ENCODE measurements at places on chromosomes 6 and 20.

GRCh38 chr6:3324262-3324942 is 65.7 kb downstream of the PSMG4 start:
- peak; percentile 50 for DNase-seq

DNA sequence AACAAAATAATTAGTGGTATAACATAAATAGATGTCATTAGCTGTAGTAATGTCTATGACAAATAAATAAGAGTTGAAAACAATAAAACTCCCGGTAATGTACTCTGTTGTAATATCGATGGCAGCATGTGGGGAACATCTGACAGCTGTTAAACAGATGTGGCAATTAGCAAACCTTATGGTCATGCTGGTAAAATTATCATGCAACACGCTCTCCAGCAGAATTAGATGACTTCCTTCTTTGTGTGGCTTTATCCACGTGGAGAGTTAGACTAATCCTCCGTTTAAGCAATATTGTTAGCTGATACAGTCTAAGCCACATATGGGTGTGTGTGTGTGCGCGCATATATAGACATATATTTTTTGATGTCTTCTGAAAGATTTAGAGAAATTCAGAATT is 77.7 kb upstream of the ZFP64 start:
- DNase-seq: no peak

GRCh38 chr6:169867751-169868191 is 116.3 kb downstream of the ERMARD start:
- no peak for DNase-seq

GRCh38 chr6:13702809-13703302 is 8.8 kb downstream of the RANBP9 start:
- DNase-seq: no peak

DNA sequence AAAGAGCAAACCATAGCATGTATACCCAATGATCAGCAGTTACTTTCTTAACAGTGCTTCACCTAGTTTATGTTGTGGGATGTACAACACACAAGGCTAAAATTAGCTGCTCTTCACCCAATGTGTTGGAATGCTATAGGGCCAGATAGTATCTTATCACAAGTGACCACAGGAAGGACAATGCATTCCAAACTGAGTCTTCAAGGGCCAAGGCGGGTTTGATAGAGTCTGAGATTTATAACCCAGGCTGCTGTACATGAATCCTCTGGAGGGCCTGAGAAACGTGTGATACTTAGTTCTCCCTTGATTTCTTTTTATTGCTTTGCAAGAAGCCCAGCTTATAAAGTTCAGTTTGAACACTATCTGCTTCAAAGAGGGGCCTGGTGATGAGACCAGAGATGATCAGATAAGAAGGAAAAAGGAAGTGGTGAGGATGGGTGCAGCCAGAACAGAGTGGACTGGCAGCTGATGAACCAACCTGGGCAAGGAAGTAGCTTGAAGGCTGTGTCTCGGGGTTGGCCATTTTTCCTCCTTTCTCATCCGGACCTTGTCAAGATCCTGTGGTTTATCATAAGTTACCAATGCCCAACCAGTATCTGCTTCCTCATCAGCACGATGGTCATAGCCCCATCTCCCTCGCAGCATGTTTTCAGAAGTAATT is 62.2 kb upstream of the BMP2 start:
- no peak for DNase-seq

- no peak for DNase-seq
Measured at GRCh38 chr6:155366325-155366724, 52.0 kb upstream of the TFB1M start.
